ENCODE measurements at places on chromosomes 3 and 15.
A peak's percentile ranks its signal among the peaks of the same experiment; 100 is the strongest.

GRCh38 chr3:5271372-5271683 is 83.8 kb downstream of the EDEM1 start:
- DNase-seq = no peak

DNA sequence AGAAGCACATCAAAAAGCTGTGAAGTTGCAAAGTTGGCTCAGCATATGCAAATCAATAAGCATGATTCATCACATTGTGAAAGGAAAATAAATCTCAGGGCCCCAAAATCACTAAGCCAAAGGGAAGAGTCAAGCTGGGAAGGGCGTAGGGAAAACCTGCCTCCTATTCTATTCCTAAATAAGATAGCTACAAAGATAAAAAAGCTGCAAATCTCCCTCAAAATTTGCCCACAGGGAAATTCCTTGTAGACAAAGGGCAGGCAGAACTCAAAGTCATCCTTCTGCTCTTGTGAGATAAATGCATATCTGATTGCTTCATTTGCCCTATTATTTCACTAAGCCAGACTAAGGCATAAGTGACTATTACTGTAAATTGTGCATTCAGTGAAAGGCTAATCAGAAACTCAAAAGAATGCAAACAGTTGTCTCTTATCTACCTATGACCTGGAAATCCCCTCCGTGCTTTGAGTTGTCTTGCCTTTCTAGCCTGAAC is 30.5 kb upstream of the CCNL1 start:
- DNase-seq = no peak

DNA sequence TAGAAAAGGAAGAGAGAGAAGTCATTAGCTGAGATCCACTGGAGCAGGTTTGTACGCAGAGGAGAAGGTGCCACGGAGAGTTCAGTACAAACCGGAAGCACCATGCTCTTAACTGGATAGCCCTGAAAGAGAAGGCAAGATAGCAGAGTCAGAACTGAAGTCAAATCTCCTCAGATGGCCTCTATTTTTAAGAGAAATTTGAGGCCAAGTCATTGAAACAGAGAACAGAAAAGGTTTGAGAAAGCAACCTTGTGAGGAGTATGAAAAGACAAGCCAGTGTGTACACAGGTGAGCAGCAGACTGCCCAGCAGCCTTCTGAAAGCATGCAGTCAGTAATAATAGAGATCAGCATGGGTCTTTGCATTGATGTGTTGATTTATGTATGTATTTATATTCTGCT is 66.1 kb upstream of the SPRED1 start:
- no peak for DNase-seq

DNA sequence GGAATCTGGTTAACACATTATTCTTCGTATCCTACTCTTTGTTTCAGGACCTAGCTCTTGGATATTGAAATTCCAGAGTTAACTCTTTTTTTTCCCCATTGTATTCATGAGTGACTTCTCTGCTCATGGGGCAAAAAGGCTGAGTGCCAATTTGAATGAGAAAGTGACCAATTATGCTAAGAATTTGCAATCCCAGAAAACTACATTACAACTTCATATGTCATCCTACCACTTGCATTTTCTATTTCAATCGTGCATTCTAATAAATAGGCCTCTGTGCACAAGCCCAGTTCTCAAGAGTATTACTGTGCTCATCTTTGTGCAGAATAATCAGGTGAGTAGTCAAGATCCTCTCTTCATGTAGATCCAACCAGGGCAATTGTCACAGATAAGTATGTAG is 537.8 kb downstream of the OTOL1 start:
- no peak for DNase-seq

- DNase-seq = no peak
These were observed 236.6 kb downstream of the TBC1D5 start for GRCh38 chr3:17505856-17506255.

GRCh38 chr15:38648121-38648843 is 83.7 kb upstream of the RASGRP1 start:
- DNase-seq = no peak

DNA sequence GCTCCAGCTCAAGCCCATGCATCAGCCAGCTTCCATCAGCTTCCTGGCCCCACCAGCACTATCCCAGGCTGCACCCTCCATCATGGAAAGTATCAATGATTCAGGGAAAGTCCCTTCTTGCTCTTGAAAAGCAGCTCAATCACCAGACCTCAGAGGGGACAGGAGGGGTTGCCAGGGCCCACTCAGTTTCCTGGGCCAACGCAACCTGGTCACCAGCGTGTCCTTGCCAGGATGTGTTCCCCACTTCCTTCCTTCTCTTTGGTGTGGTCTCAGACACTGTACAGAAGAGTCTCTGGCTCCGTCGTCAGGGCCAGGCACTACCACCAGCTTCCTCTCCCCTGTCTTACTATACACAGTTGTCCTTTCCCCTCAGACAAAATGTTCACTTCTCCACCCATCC is 3.0 kb downstream of the HDC start:
- DNase-seq = no peak

DNA sequence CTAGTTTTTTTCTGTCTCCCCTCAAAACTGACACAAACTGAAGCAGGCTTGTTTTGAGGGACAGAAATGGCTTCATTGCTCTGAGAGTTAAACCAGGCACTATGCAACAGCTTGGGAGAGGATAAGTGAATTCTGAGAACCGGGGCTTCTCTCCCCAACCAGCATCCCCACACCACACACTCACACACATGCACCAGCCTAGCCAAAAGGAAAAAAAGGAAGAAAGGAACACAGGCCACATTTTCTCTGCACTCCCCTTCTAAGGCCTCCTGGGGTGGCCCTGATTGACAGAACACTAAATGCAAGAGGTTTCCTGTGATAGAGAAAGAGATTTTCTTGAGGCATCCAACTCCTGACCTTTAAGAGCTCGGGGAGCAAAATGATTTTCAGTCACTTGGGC is 177.5 kb downstream of the TLE3 start:
- DNase-seq = no peak

DNA sequence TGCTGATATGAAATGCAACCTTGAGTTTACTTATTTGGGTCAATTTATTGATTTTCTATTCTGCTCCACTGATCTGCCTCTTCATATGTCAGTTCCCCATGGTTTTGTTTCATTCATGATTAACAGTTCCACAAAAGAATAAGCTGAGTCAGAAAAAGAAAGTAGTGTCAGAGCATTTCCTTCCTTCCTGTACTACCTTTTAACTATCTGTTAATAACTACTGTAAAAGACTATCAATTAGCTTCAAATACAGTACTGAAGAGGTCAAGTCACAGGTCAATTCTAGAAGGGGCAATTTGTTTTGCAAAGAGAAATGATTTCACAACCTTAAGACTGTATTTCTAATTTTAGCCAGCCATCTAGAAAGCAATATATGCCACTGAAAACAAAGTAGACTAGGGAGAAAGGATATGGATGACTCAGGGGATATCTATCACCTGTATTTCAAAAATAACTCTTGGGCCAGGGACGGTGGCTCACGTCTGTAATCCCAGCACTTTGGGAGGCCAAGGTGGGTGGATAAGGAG is 129.5 kb downstream of the TFDP2 start:
- no peak for DNase-seq

- no peak for DNase-seq
These were observed 70.3 kb upstream of the ARL8B start for GRCh38 chr3:5051772-5052171.

GRCh38 chr3:196837819-196838420 is 29.8 kb upstream of the SENP5 start:
- peak; percentile 53 for DNase-seq

DNA sequence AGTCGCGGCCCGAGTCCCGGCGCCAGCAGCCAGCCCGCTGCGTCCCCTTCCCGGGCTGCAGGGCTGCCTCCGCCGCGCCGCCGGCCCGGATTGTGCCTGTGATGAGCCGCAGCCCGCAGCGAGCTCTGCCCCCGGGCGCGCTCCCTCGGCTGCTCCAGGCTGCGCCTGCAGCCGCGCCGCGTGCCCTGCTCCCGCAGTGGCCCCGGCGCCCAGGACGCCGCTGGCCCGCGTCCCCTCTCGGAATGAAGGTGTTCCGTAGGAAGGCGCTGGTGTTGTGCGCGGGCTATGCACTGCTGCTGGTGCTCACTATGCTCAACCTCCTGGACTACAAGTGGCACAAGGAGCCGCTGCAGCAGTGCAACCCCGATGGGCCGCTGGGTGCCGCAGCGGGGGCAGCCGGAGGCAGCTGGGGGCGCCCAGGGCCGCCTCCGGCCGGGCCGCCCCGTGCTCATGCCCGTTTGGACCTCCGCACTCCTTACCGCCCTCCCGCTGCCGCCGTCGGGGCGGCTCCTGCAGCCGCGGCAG is 1.2 kb downstream of the CHST2 start:
- DNase-seq = peak; percentile 9

GRCh38 chr15:39997639-39998038 is 41.3 kb downstream of the SRP14 start:
- no peak for DNase-seq

DNA sequence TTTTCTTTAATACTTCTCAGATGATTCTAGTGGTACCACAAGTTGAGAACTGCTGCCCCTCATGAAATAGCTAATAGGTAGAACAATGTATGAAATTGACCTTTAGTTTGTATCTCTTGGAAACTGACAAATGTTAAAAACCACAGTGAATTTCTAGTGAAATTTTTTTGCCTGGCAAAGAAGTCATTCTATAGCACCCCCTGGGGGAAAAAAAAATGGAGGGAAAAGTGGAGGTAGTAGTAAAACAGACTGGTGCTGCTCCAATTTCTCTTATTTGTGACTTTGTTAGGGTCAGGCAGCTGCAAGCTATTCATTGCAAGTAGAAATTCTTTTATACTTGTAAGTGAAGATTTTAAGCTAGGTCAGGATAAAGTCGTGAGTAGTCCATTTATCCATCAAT is 605.0 kb downstream of the NLGN1 start:
- no peak for DNase-seq

GRCh38 chr3:62027241-62027640 is 346.1 kb downstream of the FEZF2 start:
- no peak for DNase-seq

- no peak for DNase-seq
These were observed 14.1 kb upstream of the SLC35G2 start for GRCh38 chr3:136804813-136805212.

GRCh38 chr3:178385280-178385952 is 150.8 kb upstream of the KCNMB2 start:
- no peak for DNase-seq

- no peak for DNase-seq
These were observed 57.4 kb downstream of the MRPS25 start for GRCh38 chr3:15007681-15008141.

- no peak for DNase-seq
These were observed 964.9 kb upstream of the NR2F2 start for GRCh38 chr15:95365511-95366107.
